ENCODE measurements at places on chromosomes 2 and 18.
A peak's percentile ranks its signal among the peaks of the same experiment; 100 is the strongest.

DNA sequence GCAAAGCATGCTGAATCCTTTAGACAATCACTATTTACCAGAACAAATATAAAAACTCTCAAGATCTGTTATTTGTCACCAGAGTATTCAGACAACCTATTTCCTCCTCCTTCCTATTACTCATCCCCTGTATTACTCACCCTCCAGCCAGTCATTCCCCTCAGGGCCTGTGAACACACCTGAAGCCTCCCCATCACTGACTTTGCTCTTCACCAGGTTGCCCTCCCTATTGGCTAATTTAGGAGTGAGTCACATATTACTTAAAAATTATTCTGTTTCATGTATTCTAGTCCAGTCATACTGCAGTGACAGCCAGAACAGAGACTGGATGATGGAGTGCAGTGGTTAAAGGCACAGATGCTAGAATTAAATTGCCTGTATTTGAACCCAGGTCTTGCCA is 3.7 kb upstream of the ATG16L1 start:
- DNase-seq: peak; percentile 47

DNA sequence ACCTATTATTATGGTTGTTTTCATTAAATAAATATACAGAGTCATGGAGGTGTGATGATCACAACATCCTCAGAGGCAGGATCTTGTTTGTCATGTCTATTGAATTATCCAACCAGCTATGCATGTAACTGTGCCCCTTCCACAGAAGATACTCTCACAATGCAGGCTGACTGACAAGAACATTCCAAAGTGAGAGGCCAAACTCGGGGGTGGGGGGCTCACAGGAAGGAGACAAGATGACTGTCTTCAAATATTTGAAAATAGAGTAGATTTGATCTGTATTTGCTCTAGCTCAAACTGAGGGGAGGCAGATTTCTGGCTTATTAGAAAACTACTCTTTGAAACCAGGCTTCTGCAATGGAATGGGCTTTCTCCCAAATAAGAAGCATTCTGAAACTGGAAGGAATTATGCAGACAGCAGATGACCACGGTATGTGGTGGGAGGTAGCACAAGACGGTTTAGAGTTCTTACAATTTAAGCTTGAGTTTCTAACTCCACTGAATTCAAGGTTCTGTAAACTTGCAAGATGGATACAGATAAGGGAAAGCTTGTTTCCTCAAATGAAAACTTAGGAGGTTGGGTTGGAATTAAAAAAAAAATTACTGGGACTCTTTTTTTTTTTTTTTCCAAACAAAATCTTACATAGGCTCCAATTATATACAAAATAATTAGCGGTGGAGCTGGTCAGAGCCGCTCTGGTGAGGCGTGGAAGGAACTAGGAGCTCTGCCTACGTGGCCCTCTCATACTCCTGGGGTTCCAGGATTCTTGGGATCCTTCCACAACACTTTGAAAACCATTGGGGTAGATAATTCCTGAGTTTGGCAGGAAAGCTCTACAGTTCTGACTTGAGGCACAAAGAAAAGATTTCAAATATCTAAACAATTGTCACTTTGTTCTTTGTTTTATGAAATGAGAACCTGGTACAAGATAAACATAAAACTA is 79.3 kb downstream of the PLA2R1 start:
- DNase-seq: no peak

GRCh38 chr2:23614701-23615100 is 229.7 kb downstream of the KLHL29 start:
- DNase-seq: no peak

- DNase-seq: no peak
These were observed 1.4 kb downstream of the COL3A1 start for GRCh38 chr2:188975497-188976102.

GRCh38 chr2:22900674-22901073 is 484.3 kb upstream of the KLHL29 start:
- no peak for DNase-seq

DNA sequence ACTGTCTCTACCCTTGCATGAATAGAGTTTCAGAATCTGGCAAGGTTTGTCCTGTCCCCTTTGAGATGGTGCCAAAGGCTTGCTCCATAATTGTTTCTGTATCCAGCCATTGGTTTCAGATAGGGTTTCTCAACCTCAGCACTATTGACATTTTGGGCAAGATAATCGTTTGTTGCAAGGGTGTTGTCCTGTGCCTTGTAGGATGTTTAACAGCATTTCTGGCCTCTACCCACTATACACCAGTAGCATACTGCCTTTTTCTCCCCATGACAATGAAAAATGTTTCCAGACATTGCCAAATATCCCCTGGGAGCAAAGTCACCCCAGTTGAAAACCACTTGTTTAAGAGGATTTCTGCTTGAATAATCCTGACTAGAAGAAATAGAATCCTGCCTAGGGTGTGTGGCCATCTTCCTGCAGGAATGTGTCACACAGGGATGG is 126.8 kb downstream of the CDC42EP3 start:
- no peak for DNase-seq

GRCh38 chr2:175815537-175815936 is 186.5 kb downstream of the LNPK start:
- DNase-seq: no peak

Data from epithelial cell of proximal tubule (primary cell).